ENCODE measurements at places on chromosomes 12 and 14.

GRCh38 chr14:101632520-101632919 lies 71.2 kb downstream of the DIO3 start:
- H3K4me1 ChIP-seq = peaks cover 7% of the 10 kb centered on the region
- no peak overlapping the region for H3K4me3 ChIP-seq
- H3K27me3 ChIP-seq = peaks cover 16% of the 10 kb centered on the region
- H3K27ac ChIP-seq = no peak overlapping the region
- H3K36me3 ChIP-seq = no peaks in the 10 kb centered on the region

DNA sequence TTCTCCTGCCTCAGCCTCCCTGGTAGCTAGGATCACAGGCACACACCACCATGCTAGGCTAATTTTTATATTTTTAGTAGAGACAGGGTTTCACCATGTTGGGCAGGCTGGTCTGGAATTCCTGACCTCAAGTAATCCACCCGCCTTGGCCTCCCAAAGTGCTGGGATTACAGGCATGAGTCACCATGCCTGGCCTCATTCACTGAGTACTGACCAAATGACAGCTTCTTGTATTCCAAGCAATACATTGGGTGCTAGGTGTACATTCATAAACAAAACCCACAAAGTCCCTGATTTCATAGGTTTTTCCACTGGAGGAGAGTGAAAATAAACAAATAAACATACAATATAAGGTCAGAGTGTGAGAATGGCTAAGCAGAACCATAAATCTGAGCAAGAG lies 136.3 kb downstream of the HELB start:
- no peak overlapping the region for H3K27ac ChIP-seq
- no peak for DNase-seq
- H3K4me3 ChIP-seq = no peak overlapping the region
- H3K4me1 ChIP-seq = peaks cover 16% of the 10 kb centered on the region

DNA sequence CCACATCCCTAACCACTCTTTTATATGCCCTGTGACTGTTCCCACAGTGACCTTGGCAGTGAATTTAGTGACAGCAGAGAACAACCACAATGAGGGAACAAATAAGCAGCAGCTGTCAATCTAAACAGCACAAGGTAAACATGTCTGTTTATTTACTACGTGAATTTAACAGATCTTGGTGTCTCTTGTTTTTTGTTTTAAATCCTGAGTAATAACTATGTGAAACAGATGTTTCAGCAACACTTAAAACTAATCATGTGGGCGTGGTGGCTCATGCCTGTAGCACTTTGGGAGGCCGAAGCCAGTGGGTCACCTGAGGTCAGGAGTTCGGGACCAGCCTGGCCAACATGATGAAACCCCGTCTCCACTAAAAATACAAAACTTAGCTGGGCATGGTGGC lies 17.0 kb upstream of the CFAP54 start:
- H3K4me1 ChIP-seq = no peaks in the 10 kb centered on the region
- no peaks in the 10 kb centered on the region for H3K36me3 ChIP-seq
- no peak overlapping the region for H3K27ac ChIP-seq
- DNase-seq = no peak

DNA sequence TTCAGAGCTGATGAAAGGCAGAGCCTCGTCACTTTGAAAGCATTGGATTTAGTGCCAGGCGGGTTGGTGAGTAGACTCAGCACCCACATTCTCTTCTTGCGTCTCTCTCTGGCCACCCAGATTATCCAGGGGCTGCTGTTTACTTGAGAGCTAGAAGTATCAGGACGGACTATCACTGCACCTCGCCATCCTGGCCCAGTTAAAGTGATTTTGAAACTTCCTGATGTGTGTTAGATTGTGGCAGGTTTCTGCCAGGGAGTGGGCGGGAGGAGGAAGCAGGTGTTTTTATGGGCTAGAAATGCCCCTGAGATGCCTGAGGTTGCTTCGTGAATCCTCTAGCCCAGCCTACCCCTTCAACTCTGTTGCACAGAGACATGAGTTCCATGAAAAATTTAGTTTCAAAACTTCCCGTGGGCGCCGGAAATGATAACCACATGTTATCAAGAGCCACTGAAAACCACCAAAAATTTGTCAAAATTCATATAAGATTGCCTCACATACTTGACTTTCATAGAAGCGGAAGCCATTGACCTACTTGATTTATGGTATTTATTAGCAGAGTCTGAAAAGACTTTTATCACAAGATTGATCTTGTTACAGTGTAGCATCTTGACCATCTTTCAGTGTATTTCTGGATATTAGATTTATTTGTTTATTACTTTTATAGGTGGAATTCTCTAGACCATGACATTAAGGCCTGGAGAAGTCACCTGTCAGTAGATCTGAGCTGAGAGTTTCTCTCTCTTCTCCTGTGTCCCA lies 466.0 kb downstream of the RAD51B start:
- no peak overlapping the region for H3K27ac ChIP-seq
- H3K4me1 ChIP-seq = peaks cover 29% of the 10 kb centered on the region
- no peaks in the 10 kb centered on the region for H3K36me3 ChIP-seq
- no peak overlapping the region for H3K4me3 ChIP-seq
- H3K27me3 ChIP-seq = no peaks in the 10 kb centered on the region

DNA sequence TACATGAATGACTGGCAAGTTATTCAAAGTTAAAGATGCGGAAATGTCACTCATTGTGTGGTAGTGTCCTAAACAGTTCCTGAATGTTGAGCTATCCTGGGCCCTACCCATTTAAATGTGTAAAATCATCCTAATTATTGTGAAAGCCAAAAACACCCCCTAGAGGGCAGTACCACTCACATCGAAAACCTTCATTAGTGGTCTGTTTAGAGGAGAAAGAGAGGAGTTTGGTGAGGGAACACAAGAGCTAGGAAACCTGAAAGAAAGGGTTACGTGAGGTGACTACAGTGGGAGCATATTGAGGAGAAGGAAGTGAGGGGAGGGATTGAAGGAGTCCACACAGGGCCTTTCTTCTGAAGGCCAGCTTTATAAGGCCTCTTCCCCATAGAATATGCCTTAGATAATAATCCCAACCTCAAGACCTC lies 2.5 kb upstream of the TEP1 start:
- H3K27ac ChIP-seq = no peak overlapping the region
- no peaks in the 10 kb centered on the region for H3K27me3 ChIP-seq
- no peak overlapping the region for H3K4me3 ChIP-seq
- peaks cover 3% of the 10 kb centered on the region for H3K4me1 ChIP-seq

GRCh38 chr12:93403988-93404803 lies 26.5 kb downstream of the NUDT4 start:
- DNase-seq = no peak
- H3K27ac ChIP-seq = peak overlapping the region; percentile 35
- no peaks in the 10 kb centered on the region for H3K4me1 ChIP-seq
- no peak overlapping the region for H3K4me3 ChIP-seq
- H3K36me3 ChIP-seq = peaks cover 3% of the 10 kb centered on the region

GRCh38 chr12:120740871-120741270 lies 15.2 kb downstream of the ACADS start:
- H3K4me1 ChIP-seq = no peaks in the 10 kb centered on the region
- H3K27ac ChIP-seq = no peak overlapping the region
- H3K4me3 ChIP-seq = no peak overlapping the region
- H3K27me3 ChIP-seq = no peaks in the 10 kb centered on the region
- no peak for DNase-seq

- H3K27ac ChIP-seq = no peak overlapping the region
- H3K27me3 ChIP-seq = no peaks in the 10 kb centered on the region
- no peak overlapping the region for H3K4me3 ChIP-seq
These were observed 27.5 kb downstream of the FLVCR2 start for GRCh38 chr14:75605916-75606315.

GRCh38 chr12:103929784-103930033 lies 501 bp upstream of the HSP90B1 start:
- no peaks in the 10 kb centered on the region for H3K27me3 ChIP-seq
- DNase-seq = no peak
- H3K36me3 ChIP-seq = peaks cover 16% of the 10 kb centered on the region
- H3K4me3 ChIP-seq = peak overlapping the region; percentile 81
- no peak overlapping the region for H3K27ac ChIP-seq
- peaks cover 27% of the 10 kb centered on the region for H3K4me1 ChIP-seq

GRCh38 chr12:121277374-121277759 lies 19.1 kb downstream of the CAMKK2 start:
- no peaks in the 10 kb centered on the region for H3K36me3 ChIP-seq
- no peak for DNase-seq
- no peaks in the 10 kb centered on the region for H3K27me3 ChIP-seq
- H3K4me1 ChIP-seq = no peaks in the 10 kb centered on the region
- H3K27ac ChIP-seq = no peak overlapping the region

DNA sequence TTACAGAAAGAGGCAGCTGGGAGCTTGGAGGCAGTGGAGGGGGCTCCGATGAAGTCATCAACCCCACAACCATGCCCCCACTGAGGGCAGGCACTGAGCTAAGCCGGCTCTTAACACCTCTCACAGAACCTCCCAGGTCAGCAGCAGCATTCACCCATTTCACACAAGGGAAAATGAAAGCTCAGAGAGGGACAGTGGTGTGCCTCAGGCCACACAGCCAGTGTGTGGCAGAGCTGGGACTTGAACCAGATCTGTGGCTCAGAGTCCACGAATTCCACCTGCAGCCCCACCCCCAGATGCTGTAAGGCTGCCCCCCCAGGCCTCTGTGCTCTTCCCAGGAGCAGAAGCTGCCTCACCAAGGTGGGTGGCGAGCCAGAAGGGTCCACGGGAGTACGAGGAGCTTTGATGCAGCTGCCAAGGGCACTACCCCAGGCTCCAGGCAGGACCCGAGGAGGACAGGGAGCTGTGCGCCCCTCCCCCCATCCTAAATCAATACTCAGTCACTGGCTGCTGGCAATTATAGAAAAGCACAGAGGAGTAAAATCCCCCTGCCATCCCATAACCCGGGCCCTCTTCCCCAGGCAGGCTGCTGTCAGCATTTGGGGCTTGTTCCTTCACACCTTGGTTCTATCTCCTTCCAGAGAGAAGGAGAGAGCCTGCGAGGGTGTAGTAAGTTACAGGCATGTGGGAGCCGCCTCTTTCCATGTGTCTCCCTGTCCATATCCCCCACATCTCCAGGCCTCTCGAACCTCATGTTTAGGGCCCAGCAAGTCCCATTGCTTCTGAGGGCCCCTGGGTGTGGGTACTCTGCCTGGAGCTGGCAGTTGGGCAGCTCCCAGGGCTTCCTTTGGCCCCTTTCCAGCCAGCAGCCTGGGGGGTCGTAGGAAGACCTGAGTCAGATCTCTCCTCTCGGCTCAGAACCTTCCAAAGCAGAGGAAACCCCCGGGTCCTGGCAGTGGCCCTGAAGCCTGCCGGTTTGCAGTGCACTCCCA lies 47.6 kb downstream of the FAM222A start:
- H3K36me3 ChIP-seq = no peaks in the 10 kb centered on the region
- no peaks in the 10 kb centered on the region for H3K27me3 ChIP-seq
- H3K4me3 ChIP-seq = no peak overlapping the region
- H3K4me1 ChIP-seq = peaks cover 20% of the 10 kb centered on the region
- H3K27ac ChIP-seq = no peak overlapping the region

GRCh38 chr12:88834226-88834625 lies 254.0 kb upstream of the KITLG start:
- no peaks in the 10 kb centered on the region for H3K4me1 ChIP-seq
- no peaks in the 10 kb centered on the region for H3K27me3 ChIP-seq
- H3K27ac ChIP-seq = no peak overlapping the region
- H3K36me3 ChIP-seq = no peaks in the 10 kb centered on the region
- H3K4me3 ChIP-seq = no peak overlapping the region
- DNase-seq = no peak

GRCh38 chr12:29660847-29661246 lies 122.9 kb downstream of the TMTC1 start:
- DNase-seq = no peak
- H3K36me3 ChIP-seq = no peaks in the 10 kb centered on the region
- no peaks in the 10 kb centered on the region for H3K27me3 ChIP-seq
- H3K27ac ChIP-seq = no peak overlapping the region

DNA sequence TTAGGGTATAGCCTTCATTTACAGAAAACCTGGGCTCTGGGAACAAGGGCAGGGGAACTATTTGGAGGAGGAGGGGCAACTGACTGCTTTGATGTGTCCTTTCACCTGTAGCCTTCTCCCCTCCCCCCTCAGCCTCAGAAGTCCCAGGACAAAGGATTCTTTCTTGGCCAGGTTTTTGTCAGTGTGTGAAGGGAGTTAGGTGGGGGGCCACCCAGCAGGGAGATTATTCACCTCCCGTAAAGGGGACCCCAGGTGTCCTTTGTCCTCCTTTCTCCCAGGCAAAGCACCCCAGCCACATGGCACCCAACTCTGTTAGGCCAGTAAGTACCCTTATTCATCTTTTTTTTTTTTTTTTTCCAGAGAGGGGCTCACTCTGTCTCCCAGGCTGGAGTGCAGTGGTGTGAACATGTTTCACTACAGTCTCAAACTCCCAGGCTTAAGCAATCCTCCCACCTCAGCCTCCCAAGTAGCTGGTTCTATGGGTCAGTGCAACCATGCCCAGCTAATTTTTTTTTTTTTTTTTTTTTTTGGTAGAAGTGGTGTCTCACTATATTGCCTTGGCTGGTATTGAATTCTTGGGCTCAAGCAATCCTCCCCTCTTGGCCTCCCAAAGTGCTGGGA lies 723 bp upstream of the NFE2 start:
- peak; percentile 44 for DNase-seq
- no peaks in the 10 kb centered on the region for H3K27me3 ChIP-seq
- no peaks in the 10 kb centered on the region for H3K36me3 ChIP-seq
- peak overlapping the region; percentile 40 for H3K4me3 ChIP-seq

DNA sequence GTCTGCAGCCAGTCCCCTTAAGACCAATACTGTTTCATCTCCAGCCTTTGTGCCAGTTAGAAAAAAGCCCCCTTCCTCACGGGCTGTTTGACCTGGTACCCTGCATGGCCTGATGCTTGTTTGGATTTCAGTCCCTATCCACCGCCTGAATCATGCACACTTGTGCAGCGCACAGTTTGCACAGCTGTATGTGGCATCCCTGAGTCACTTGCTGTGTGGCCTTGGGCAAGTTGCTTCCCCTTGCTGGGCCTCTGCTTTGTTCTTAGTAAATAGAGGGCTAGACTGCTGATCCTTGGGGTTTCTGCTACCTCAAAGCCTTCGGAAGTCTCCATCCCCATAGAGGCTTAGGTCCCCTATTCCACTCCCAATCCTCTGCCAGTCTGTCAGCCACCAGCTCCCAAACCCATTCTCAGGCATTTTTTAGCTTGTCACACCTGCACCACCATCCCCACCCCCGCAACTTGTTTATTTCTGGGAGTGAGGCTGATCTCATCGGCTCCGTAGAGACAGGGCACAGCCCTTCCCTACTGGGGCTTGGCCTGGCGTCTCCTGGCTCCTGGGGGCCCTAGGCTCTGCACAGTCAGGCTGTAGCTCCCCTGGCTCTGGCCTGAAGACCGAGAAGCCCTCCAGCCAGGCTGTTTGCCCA lies 8.8 kb downstream of the KRT80 start:
- no peaks in the 10 kb centered on the region for H3K27me3 ChIP-seq
- H3K27ac ChIP-seq = no peak overlapping the region
- DNase-seq = no peak

DNA sequence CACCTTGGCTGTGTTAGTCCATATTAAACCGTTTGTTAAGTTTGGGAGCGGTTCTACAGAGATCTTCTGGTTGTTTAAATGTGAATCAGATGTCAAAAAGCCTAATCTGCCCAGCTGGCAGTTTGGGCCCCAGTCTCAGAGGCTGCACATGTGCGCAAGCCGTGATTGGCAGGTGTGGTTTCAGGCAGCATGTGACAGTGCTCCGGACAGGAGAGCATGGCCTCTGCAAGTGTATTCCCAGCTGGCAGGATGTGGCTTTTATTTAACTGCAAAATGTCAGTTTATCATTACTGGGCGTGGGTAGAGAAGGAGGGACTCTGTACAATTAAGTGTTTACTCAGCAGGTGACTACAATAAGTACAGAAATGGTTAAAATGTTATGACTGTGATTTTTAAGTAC lies 77.5 kb downstream of the PELI2 start:
- no peaks in the 10 kb centered on the region for H3K27me3 ChIP-seq
- H3K4me3 ChIP-seq = no peak overlapping the region
- H3K4me1 ChIP-seq = peaks cover 35% of the 10 kb centered on the region
- no peak for DNase-seq
- H3K27ac ChIP-seq = no peak overlapping the region
- H3K36me3 ChIP-seq = no peaks in the 10 kb centered on the region
